ENCODE measurements at places on chromosomes 2 and 18.

GRCh38 chr2:1892529-1893250, 148.4 kb upstream of the PXDN start:
- DNase-seq = peak; percentile 5

GRCh38 chr2:2085533-2085932, 245.5 kb downstream of the MYT1L start:
- DNase-seq = no peak

DNA sequence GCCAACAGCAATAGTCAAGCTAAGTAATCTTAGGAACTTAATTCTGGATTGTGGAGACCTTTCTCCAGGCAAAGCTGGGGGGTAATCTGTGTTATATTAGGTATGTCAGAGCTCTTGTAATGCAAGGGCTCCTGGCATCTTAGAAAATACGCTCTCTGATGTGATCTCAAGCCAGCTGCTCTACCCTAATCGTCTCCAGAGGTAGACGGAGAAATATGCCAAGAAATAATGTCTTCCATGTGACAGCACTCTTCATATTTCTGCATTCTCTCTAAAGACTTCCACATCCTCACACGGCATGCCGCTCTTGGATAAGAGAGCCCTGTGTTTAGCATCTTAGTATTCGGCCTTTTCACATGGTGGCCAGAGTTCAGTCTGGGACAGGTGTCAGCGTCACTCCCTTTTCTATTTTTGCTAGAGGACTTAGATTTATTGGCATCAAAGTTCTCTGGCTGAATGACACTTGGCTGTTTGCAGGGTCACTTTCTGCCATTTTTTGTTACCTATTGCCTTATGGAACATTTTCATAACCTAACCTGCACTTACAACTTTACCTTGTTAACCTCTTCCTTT, 25.2 kb downstream of the CAPN13 start:
- DNase-seq = no peak

- no peak for DNase-seq
Observed at GRCh38 chr2:28377195-28377816, 15.4 kb upstream of the FOSL2 start.

DNA sequence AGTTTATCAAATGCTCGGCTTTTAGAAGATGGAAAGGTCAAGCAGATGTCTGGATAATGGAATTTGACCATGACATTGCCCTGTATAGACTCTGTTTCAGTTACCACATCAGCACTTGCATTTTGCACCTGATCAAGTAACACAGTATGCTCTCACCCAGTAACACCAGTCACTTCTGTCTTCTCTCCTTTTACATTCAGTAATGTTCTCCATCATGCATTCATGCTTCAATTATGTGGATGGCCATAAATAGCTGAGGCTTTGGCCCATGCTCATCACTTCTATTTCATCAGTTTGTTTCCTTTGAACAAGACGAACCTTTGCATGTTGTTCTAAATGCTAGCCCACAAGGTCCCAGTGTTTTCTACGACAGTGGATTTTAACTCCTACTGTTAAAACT, 322.9 kb upstream of the ACVR2A start:
- DNase-seq = no peak

- no peak for DNase-seq
Observed at GRCh38 chr2:240112914-240113690, 23.0 kb downstream of the COPS9 start.

- DNase-seq = peak; percentile 54
Observed at GRCh38 chr18:13587001-13587400, 139.4 kb downstream of the FAM210A start.

- no peak for DNase-seq
Observed at GRCh38 chr2:2586931-2587330, 255.9 kb upstream of the MYT1L start.

- no peak for DNase-seq
Observed at GRCh38 chr2:65456064-65456463, 23.7 kb upstream of the SPRED2 start.

DNA sequence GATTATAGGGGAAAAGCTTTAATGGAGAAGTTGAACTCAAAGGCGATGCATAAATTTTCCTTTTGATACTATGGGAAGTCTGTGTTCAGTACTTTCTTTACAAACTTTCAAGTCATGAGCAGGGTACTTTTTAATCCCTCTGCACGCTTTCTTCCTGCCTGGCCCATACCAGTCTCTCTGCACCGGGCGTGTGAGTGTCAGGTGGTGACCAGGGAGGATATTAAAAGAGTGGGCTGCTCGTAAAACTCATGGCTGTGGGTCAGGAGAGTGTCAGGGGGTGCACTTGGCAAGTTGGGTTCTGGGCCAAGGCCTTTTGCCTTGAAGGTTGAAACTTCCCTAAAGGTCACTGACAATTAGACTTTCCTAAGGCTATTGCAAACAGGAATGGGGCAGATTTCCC, 367.8 kb downstream of the GPD2 start:
- DNase-seq = no peak

DNA sequence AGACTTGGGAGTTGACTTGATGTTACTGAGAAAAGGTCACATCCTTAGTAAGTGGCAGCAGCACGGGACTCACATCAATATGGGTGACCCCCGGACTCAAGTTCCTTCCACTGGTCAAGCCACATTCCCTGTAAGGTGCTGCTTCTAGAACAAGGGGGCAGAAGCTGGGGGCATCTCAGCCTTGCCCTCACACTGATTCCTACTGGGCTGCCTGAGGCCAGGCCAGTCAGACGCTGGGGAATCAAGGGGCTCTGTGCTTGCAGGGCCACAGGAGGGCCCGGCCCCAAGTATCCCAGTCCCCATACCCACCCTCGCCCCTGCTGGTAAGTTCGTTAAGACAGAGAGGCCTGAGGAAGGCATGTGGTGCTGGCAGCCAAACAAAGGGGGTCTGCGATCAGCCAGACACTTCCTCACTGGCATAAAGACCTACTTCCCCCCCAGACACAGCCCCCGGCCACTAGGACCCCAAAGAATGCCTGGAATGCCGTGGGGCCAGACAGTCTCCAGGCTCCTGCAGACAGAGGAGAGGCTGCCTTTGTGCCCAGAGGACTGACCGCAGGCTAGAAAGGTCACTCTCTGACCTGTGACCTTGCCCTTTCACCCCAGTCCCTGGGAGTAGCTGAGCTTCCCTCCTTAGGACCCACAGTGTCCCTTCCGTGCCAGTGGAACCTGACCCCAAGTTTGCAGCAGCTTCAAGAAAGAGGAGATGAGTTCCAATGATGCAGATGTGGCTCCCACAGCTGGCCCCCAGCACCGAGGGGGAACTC, 83.6 kb downstream of the HS1BP3 start:
- DNase-seq = no peak

GRCh38 chr2:120510751-120511395, 164.9 kb downstream of the INHBB start:
- no peak for DNase-seq

Data from T47D (cell line).